ENCODE measurements at places on chromosomes 2 and 18.

- no peak for DNase-seq
These were observed 14.8 kb downstream of the MBD2 start for GRCh38 chr18:54209471-54210180.

- DNase-seq = no peak
These were observed 49.9 kb upstream of the RTN4 start for GRCh38 chr2:55099878-55100820.

DNA sequence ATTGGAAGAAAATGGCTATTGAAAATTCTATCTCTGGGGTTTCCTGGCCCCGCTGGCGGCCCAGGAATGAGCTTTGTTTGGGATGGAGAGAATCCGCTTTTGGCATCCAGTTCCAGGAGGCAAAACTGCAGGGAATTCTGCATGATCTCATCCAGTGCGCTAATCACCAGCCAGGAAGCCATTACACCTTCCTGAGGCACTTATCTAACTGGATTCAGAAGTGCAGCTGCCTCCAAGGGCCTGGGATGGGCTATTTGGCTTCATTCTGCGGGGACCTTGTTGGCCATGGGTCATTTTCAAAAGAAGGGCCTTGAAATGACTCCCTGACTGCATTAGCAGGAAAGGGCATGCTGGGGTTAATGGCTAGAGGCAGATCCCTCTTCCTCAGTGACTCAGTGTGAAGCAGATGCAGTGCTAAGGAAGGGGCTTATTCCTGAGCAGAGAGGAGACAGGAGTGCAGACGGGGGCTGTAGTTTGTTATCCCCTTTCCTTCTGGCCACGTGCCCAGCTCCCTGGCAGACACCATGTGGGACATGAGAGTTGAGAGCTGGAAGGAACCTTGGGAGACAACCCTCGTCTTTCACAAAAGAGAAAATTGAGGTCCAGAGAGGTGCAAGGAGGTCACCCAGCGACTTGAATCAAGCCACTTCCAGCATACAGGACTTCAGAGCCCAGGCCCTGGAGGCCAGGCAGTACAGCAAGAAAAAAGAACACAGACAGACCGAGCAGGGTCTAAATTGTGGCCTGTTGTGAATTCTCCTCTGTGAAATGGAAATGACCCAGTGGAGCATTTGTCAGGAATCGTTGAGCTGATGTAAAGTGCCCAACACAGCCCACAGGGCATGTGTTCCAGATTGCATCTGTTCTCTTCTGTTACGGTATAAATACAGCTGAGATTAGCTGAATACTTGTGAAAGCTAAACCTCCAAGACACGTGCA, 161.8 kb downstream of the PRKCE start:
- DNase-seq = no peak

GRCh38 chr18:2060086-2060485, 511.2 kb downstream of the METTL4 start:
- no peak for DNase-seq

GRCh38 chr2:173750353-173750801, 214.8 kb downstream of the SP3 start:
- no peak for DNase-seq

DNA sequence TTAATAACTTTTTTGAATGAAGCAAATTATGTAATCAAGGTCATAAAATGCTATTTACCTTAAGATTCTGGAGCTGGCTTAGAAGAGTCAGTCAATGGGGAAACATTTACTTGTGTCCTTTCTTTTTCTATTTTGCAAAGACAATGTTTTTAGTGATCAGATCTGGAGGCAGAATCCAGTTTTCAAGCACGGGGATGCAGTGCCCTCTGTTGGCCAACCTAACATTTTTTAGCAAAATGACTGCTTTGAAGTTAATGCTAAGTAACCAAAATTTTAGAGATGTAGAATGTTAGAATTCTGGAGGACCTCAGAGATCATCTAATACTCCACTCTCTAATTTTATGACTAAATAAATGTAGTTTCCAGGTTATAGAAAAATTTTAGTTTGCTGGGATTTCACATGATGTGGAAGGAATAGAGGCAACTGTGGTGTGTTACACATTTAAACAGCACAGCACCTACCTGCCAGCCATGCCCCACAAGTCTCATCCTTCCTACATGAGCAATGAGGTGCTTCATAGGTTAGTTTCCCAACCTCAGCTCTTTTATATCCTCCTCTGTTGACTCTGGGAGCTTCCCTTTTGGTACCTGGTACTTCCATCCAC, 23.6 kb upstream of the SLC9A4 start:
- no peak for DNase-seq

- no peak for DNase-seq
These were observed 18.7 kb upstream of the TFCP2L1 start for GRCh38 chr2:121303531-121304263.

DNA sequence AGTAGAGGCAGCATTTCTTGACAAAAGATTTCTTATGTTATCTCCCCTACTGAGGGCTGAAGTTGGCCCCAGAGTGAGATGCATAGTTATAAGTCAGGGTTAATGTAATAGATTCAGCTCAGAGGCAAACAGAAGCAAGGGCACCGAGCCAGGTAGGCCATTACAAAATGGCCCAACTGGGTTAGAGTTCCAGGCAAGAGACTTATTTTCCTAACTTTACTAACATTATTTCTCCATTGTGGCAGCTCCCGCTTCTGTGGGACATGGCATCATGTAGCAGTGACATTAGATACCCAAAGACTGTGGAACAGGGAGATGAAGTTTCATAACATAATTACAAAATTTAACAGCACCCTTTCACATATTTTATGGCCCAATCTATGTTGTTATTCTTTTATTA, 27.1 kb downstream of the TSPYL6 start:
- DNase-seq = no peak

DNA sequence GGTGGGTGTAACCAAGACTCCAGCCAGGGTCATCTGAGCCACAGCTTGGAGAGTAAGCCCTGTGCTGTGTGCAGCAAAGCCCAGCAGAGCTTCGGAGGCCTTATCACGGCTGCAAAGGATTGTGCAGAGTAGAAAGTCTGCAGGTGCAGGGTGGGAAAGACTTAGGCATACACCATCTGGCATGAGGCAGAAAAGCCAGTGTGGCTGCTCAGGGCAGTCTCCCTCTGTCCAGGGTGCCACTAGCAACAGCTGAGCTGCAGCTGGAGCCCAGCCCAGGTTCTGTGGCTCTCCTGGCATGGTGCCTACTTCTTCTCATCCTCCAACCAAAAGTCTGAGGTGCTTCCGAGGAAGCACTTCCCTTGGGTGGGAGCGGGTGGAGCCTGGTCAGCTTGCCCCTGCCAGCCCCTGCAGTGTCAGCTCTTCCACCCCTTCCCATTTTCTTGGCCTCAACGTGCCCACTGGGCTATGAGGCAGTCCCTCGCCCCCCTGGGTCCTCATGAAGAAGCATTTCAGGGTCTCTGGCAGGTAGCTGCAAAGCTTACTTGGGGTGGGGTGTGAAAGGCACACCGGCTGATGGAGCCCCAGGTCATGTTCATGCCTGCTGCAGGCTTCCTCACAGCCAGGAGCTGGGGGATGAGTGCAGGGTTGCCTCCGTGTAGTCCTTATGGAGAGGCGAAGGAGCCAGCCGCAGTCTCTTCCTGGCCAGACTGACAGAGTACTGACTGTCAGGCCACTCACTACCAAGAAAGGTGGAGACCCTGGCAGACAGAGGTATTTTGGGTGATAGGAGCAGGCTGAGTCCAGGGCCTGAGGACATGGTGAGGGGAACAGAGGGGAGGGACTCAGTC, 4.8 kb downstream of the AMER3 start:
- DNase-seq = no peak

- DNase-seq = no peak
These were observed 18.2 kb downstream of the SLC8A1 start for GRCh38 chr2:40433736-40434135.

DNA sequence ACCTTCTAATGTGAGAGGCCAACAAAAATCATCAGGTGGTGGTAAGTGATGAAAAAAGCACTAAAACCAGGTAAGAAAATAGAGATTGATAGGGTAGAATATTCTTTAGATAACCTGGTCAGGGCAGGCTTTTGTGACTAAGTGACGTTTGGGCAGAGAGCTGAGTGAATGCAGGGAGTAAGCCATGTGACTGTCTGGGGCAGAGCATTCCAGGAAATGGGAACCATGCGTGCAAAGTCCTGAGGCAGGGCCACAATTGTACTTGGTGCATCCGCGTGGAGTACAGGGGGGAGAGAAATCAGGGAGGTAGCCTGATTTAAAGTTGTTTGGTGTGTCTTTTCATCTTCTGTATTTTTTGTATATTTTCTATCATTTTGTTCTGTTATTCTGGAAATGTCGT, 102.5 kb downstream of the LYPD6B start:
- no peak for DNase-seq

GRCh38 chr2:48328159-48328809, 201.7 kb upstream of the STON1 start:
- no peak for DNase-seq

GRCh38 chr2:228545748-228546145, 364.3 kb upstream of the SPHKAP start:
- no peak for DNase-seq
